ENCODE measurements at places on chromosomes 1 and 21.

- DNase-seq: no peak
Measured at GRCh38 chr1:1399872-1400575, 889 bp upstream of the CCNL2 start.

DNA sequence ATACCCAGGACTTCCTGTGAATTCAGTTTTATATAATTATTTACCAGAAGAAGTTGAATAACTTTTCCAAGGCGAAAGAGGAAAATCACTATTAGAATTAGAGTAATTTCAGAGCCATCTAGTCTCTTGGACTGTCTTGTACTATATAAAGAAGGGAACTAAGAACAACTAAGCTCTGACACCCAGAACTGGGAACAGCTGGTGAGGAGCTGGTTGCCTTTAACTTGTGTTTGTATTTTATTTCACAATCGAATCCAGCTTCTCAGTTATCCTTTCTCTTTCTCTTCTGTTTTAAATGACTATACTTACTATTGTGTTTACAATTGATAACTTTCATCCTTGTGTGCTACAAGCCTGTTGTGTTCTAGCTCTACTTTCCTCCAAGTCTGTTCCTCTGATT lies 8.4 kb downstream of the SNX27 start:
- DNase-seq: no peak

- no peak for DNase-seq
Measured at GRCh38 chr1:39992234-39992633, 37.3 kb downstream of the MFSD2A start.

- peak; percentile 8 for DNase-seq
Measured at GRCh38 chr1:241551759-241552638, 19.8 kb downstream of the KMO start.

DNA sequence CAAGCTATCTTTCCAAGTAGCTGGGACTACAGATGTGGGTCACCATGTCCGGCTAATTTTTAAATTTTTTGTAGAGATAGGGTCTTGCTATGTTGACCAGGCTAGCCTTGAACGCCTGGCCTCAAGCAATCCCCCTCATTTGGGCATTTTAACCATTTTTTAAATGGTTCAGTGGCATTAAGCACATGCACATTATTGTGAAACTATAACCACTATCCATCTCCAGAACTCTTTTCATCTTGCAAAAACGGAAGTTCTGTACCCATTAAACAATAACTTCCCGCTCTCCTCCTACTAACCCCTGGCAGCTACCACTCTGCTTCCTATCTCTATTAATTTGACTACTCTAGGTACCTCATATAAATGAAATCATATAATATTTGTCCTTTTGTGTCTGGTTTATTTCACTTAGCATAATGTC lies 4.8 kb upstream of the IL6R start:
- no peak for DNase-seq

All from hippocampal formation (tissue), 2 donors.